ENCODE measurements at places on chromosomes 1 and 21.

DNA sequence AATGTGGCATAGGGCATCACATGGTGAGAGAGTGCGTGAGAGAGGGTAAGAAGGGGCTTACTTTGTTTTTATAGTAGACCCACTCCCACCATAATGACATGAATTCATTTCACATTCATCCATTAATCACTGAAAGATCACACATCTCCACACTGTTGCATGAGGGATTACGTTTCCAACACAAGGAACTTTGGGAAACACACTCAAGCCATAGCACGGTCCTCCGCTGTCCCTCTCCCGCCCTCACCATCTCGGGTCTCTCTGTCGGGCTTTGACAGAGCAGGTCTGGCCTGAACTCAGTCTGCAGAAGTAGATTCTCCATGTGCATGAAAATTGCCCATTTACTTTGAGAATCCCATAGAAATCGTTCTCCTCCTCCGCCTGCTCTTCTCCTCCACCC, 312.2 kb downstream of the MATN1 start:
- DNase-seq = peak; percentile 11

DNA sequence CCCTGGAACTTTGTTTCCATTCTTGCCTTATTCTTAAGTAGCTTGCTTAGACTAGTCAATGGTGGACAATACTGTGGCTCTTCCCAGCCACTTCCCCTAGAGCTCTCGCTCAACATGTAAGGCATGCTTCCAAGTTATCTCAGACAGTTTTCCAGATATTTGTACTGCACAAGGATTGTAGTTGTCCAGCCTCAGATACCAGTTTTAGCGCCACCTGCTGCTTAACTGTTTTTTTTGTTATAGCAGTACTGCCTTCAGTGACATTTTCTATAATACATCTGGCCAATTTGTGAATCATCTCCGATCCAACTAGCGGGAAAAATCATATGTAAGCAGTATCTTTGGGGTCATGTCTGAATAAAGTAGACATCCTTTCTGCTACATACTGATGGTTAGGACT, 346.7 kb upstream of the ADGRL4 start:
- no peak for DNase-seq

- DNase-seq = no peak
Measured at GRCh38 chr1:17636612-17637011, 97.1 kb downstream of the ARHGEF10L start.

- DNase-seq = no peak
Measured at GRCh38 chr1:71223641-71224340, 143.0 kb upstream of the ZRANB2 start.

- DNase-seq = peak; percentile 48
Measured at GRCh38 chr1:198678301-198678836, 39.5 kb downstream of the PTPRC start.

- DNase-seq = no peak
Measured at GRCh38 chr1:36390411-36390810, 4.7 kb upstream of the STK40 start.

GRCh38 chr1:11967028-11967547, 13.2 kb upstream of the MFN2 start:
- DNase-seq = peak; percentile 29

DNA sequence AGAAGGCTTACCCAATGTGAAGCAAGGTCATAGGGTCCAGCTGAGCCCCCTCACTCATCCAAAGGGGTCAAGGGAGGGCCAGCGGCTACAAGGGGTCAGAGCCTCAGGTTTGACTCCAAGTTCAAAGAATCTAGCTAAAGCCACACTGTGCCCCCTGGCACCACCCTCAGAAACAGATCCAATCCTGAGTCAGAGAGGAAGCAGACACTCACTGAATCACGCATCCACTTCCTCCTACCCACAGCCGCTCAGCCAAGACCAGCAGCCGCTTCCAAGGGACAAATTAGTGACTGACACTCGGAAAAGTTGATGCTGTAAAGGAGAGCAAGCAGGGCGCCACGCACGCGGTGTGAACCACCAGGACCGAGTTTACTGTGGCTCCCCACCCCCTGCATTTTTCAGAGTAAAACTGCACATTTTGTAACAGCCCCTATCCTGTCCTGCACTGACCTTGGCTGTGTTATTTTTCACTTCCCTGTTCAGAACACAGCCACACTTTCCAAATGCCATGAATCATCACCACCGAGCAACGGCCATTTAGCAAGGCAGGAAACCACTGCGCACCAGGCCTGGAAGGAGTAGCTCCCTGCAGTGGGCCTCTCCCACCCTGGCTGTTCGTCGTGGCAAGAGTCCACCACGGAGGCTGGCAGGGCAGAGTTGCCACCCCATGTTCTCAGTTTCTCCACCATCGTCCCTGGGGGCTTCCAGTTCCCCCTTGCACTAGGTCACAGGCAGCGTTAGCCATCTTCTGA, 147.8 kb downstream of the TOMM20 start:
- DNase-seq = peak; percentile 83

DNA sequence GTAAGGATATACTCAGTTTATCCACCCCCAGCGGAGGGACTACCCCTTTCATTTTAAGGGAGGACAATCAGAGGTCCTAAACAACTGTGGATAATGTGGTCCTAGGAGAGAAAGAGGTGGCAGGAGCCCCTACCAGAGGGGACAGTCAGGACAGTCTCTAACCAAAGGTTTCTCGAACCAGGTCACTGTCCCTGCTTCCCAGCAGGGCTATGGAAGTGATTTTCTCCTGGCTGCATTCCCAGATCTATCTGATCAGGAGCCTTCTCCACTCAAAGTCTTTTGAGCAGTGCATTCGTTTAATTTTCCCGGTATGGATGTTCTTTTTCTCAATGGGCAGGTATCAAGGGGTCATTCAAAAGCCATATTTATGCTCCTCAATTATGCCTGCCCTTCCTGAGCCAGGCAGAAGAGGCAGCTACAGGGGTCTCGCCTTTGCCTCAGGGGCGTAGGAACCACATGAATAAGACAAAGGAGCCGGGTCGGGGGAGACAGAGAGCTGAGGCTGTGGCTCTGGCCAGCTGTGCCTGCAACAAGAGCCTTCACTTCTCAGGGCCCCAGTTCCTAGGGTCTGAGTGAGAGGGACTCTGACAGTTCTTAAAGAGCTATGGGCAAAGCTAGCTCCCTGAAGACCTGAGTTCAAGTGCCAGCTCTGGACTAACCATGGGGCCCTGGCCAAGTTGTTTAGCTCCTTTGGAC, 62.5 kb upstream of the DMRTB1 start:
- DNase-seq = no peak

- DNase-seq = no peak
Measured at GRCh38 chr1:40432644-40433390, 17.5 kb upstream of the ZFP69B start.

- no peak for DNase-seq
Measured at GRCh38 chr1:70706381-70707037, 295.4 kb downstream of the CTH start.

GRCh38 chr1:169107603-169108208, 1.2 kb downstream of the ATP1B1 start:
- DNase-seq = no peak

GRCh38 chr1:31143455-31143854, 77.9 kb upstream of the PUM1 start:
- DNase-seq = no peak
